NCI-H460 (cell line): ENCODE measurements at places on chromosomes 1 and 21. TPM values are rescaled to one million over a fixed set of nuclear protein-coding genes. Genes with fewer than 3 reads are reported as not detected.

DSCAM gene
- total RNA-seq = not detected in 2 replicates

SYDE2 gene
- 5.2 and 5.5 TPM in 2 replicates for total RNA-seq

MAP3K6 gene
- 2.7 and 4.4 TPM in 2 replicates for total RNA-seq

VN1R5 gene
- not detected in 2 replicates for total RNA-seq

GPR157 gene
- 9.5 and 9.6 TPM in 2 replicates for total RNA-seq

CR1L gene
- not detected in 2 replicates for total RNA-seq

SMCP gene
- total RNA-seq = not detected in 2 replicates

CTSK gene
- 2.7 and 4.5 TPM in 2 replicates for total RNA-seq

UTS2 gene
- not detected in 2 replicates for total RNA-seq

LRRIQ3 gene
- total RNA-seq = 2.1 and 2.6 TPM in 2 replicates

F5 gene
- not detected in 2 replicates for total RNA-seq

AMY1C gene
- not detected in 2 replicates for total RNA-seq

IGSF5 gene
- not detected in 2 replicates for total RNA-seq

LCE1E gene
- total RNA-seq = not detected in 2 replicates

TP73 gene
- total RNA-seq = 0.07 and 0.17 TPM in 2 replicates
